ENCODE measurements at places on chromosomes 7 and 10. TPM values are rescaled to one million over a fixed set of nuclear protein-coding genes. Genes with fewer than 3 reads are reported as not detected.

Gene HELLS
- total RNA-seq = 89.3 TPM

Gene ACTR3C
- 8.3 TPM for total RNA-seq

DNA sequence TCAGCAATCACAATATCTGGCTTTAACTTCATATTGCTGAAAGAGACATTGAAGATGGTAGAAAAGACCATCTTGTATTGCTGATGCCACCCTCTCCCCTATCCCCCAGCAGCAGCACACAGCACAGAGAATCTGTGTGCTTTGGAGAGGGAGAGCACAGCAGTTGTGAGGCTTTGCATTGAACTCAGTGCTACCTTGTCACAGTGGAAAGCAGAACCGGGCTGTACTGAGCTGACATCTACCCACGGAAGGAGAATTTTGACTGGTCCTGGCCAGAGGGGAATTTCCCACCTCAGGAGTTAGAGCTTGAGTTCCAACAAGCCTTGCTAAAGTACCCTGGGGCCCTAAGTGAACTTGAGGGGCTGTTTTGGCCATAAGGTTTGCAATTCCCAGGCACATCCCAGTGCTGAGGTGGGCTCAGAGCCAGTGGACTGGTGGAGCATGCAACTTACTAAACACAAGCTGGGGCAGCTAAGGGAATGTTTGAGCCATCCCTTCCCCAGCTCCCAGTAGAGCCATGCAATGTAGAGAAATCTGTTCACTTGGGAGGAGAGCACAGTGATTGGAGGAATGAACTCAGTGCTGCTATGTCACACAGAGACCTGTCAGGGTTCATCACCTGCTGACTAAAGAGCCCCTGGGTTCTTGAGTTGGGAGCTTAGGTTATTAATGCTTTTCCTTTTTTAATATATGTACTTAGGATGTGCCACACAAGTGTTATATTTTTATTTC, 62.1 kb downstream of the OR13A1 start:
- DNase-seq = no peak

DNA sequence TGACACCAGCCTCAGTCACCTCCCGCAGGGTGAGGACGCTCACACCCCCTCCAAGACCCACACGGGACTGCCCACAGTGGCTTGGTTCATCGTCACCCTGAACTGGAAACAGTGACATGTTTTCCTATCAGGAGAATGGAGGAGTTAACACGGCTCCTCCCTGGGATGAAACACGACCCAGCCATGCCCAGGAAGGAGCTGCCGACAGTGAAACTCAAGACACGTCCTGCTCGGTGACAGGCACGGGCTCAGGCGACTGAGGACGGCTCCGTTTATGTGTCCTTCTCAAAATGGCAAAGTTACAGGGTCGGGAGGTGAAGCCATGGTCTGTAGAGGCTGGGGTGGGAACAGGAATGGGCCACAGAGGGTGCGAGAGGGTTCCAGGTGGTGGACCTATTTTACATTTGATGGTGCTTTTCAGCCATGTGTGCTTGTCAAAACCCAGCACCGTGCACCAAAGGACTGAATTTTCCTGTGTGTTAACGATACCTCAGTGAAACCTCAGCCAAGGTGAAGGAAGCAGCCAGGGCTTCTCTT, 272.4 kb downstream of the ADARB2 start:
- no peak for DNase-seq

GRCh38 chr10:128694168-128694850, 568.1 kb upstream of the MKI67 start:
- no peak for DNase-seq
